Activated T-helper 1 cell treated with anti-CD3 and anti-CD28 coated beads, Interleukin-2, amount 50 U/mL, for 16 hours (primary cell): ENCODE measurements at places on chromosomes 2 and 18.

- DNase-seq = no peak
Measured at GRCh38 chr2:134220344-134220974, 33.4 kb upstream of the MGAT5 start.

- DNase-seq = no peak
Measured at GRCh38 chr2:106054880-106055655, 139.0 kb downstream of the UXS1 start.

DNA sequence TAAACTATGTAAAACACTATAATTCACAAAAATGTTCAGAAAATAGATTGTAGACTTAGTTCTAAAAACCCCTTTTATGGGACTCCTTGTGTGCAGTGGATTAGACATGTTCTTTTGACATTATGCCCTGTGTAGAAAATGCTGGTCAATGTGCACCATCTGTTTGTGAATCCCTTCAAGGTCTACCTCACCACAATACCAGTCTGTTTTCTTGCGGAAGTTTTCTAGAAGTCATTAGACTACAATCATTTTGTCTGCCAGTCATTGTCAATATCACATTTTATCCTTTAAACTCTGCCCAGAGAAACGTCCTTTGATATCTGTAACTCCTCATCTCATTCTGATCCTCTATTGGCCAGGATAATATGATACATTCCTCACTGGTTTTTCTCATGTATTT is 7.8 kb downstream of the ITGA4 start:
- DNase-seq = no peak

- DNase-seq = no peak
Measured at GRCh38 chr18:13110559-13110958, 108.0 kb upstream of the LDLRAD4 start.

DNA sequence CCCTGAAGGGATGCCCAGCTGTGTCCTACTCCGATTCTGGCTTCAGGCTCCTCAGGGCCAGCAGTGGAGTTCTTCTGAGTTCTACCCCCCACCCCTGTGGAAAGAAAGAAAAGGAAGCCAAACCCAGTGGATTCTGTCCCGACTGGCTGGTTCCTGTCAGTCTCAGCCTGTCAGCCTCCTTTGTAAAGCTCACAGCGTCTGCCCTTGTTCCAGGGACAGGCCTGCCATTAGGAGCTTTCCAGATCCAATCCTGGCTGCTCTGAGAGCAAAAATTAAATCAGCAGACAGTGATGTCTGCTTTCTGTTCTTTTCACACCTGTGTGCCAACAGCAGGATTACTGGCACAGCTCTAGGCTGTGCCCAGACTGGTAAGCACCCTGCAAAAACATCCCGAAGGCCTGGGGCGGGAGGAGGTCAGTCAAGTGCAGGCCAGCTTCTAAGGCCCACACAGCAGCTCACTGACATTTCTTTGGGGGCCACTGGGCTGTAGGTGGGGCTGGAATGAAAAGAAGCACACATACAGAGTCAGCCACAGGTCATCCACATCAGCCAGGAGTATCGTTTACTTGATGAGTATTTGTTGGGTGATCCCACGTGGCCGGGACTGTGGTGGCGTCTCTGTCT is 69.1 kb downstream of the EHD3 start:
- DNase-seq = no peak

- DNase-seq = no peak
Measured at GRCh38 chr2:4190548-4190947, 487.2 kb downstream of the DCDC2C start.

DNA sequence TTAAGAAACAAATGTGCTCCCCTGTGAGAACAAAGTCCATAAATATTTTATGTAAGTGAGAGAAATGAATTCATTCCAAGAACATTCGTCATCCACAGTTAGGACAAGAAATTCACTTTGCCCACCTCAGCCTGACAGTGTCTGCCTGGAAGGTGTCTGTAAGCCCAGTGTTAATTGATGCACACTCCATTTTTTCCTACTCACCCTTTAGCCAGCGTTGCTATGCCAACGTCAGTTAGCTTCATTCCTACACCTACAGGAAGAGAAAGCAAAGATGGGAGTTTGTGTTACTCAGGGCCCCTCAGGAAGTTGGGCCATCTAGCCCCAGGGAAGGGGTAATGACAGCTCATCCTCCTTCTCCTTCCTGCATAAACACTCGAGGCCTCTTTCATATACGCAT is 131.0 kb downstream of the ALPK2 start:
- no peak for DNase-seq

GRCh38 chr2:178404368-178404767 is 46.6 kb downstream of the PRKRA start:
- no peak for DNase-seq

- DNase-seq = no peak
Measured at GRCh38 chr2:169798397-169798717, 314 bp upstream of the SSB start.
